ENCODE measurements at places on chromosomes 7 and 10. TPM values are rescaled to one million over a fixed set of nuclear protein-coding genes. Genes with fewer than 3 reads are reported as not detected.
A peak's percentile ranks its signal among the peaks of the same experiment; 100 is the strongest.

Gene AMPH
- total RNA-seq, result 0.07 TPM

DNA sequence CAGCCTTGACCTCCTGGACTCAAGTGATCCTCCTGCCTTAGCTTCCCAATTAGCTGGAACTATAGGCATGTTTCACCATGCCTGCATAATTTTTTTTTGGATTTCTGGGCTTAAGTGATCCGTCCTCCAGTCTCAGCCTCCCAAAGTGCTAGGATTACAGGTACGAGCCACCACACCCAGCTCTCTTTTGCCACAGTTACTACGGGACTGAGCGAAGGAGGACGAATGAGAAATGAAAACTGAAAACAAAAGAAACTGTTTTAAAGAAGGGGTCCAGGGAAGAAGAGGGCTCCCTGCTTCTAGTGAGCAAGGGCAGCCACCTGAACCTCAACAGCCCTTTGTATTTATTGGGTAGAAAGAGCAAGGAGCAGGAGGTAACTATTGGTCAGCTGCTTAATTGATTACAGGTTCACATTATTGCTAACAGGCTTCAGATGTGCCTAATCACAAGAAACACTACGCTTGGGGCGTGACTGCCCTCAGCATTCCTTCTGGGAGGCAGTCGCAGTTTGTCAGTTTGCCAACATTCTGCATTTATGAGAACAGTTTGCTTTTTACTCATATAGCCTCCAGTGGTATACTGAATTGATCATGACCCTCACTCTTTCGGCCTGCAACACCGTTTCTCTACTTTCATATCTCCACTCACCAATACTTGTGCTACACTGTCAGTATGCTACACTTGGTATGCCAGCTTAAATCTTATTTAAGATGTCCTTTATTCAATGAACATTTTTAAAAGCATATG, 676.8 kb downstream of the DNAJB9 start:
- no peak for DNase-seq

DNA sequence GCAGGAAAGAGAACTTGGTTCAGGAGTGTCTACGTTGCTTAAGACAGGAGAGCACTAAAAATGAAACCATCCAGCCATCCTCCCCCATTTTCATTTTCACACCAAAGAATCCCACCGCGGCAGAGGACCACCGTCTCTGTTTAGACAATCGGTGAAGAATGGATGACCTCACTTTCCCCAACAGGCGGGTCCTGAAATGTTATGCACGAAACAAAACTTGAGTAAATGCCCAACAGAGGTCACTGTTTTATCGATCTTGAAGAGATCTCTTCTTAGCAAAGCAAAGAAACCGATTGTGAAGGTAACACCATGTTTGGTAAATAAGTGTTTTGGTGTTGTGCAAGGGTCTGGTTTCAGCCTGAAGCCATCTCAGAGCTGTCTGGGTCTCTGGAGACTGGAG, 1.4 kb upstream of the IL6 start:
- no peak for DNase-seq

Gene CD36
- 0.65 TPM for total RNA-seq

DNA sequence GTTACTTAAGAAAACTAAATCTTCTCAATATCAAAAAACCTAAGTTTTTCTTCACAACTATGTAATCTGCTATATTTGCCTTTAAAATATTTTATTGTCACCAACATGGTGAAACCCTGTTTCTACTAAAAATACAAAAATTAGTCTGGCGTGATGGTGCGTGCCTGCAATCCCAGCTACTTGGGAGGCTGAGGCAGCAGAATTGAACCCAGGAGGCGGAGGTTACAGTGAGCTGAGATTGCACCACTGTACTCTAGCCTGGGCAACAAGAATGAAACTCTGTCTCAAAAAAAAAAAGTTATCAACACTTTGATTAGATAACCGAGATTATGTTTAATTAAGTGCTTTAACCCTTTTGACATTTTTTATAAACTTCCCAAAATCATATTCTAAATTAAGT, 28.3 kb upstream of the CLDN4 start:
- DNase-seq, result no peak

- DNase-seq, result no peak
Measured at GRCh38 chr7:139799586-139799985, 21.8 kb upstream of the HIPK2 start.

GRCh38 chr7:19574131-19574530, 134.7 kb downstream of the POLR1F start:
- no peak for DNase-seq

- DNase-seq, result no peak
Measured at GRCh38 chr10:84685047-84685660, 356.8 kb downstream of the CCSER2 start.

- no peak for DNase-seq
Measured at GRCh38 chr10:28797904-28798371, 120.6 kb downstream of the BAMBI start.

DNA sequence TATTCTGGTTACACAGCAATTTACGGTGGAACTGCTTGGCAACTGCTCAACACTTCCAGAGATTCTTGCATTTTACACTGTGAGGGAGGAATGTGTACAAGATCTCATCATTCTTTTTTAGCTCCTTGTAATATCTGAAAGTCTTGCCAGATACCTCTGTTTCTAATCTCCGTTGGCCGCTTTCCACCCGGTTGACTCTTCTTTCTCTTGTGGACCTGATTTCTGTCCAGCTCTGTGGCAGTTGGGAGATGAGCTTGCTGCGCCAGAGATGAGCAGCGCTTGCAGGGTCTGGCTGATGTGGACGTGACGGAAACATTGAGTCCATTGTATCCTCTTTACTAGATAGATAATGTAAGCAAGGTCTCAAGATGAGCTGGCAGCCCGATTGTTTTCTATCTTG, 27.6 kb downstream of the SPAG6 start:
- DNase-seq, result no peak

Gene OR2A5
- total RNA-seq, result not detected

DNA sequence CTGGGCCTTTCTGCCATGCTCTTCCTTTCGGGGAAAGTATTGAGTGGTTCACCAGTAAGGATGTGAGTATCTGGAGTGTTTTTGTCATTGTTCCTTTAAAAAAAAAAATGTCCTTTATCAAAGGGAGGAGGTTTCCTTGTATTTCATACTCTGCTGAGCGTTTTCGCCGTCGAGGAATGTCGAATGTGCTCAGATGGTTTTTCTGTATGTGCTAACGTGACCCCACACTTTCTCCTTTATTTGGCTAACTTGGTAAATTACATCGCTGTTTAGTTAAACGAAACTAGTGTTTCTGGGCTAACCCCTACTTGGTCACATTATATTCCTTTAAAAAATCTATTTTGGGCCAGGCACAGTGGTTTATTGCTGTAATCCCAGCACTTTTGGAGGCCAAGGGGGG, 45.9 kb downstream of the INPP5A start:
- no peak for DNase-seq

DNA sequence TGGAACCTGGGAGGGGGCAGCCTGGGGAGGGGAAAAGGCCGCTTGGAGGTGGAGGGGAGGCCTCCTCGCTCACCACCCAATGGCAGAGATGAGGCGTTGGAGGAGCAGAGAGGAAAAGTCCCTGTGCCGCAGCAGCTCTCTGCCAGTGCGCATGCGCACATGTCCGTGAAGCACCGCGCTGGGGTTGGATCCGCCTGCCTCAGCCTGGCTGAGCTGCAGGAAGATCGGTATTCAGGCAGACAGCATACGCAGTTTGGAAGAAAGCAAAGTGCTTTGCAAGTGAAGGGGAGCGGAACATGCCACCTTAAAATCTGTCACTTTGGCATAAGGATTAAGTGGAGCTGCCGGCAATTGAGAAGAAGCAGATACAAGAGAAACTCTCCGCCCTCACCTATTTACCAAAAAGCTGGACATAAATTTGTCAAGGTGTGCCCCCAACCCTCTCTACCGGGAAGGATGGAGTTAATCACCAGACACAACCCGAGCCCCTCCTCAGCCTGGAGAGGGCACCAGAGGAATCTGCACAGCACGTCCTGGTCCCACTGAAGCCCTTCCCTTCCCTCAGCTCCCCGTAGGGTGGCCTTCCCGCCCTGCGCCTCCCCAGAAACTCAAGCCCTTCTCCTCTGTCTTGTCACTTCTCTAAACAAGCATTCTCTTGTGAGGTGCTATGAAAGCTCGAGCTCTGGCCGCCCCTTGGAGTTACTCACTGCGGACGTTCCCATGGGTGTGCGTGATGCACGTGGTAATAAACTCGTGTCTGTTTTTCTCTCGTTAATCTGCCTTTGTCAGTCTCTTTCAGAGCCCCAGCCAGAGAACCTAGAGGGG, 32.2 kb upstream of the TMEM72 start:
- DNase-seq, result peak; percentile 80

- no peak for DNase-seq
Measured at GRCh38 chr10:126599949-126600682, 70.4 kb downstream of the C10orf90 start.

Gene NKX2-3
- not detected for total RNA-seq

Gene WEE2
- not detected for total RNA-seq

Gene SPDYE1
- not detected for total RNA-seq

GRCh38 chr7:111486472-111487142, 75.7 kb downstream of the IMMP2L start:
- DNase-seq, result no peak

DNA sequence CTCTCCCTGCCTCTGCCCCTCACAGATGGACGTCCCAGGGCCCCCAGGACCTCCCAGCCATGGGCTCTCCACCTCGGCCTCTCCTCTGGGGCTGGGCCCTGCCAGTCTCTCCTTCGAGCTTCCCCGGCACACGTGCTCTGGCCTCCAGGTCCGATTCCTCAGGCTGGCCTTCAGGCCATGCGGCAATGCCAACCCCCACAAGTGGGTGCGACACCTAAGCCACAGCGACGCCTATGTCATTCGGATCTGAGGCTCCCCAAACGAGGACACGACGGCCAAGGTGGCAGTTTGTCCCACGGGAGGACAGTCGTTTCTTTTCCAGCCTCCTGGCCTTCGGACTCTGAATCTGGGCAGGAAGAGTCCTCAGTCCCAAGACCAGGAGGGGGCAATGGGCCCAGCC, 5.2 kb downstream of the AP4M1 start:
- no peak for DNase-seq

- DNase-seq, result peak; percentile 13
Measured at GRCh38 chr7:107201795-107202450, 33.1 kb downstream of the HBP1 start.

GRCh38 chr10:17199351-17199804, 2.1 kb downstream of the TRDMT1 start:
- no peak for DNase-seq

DNA sequence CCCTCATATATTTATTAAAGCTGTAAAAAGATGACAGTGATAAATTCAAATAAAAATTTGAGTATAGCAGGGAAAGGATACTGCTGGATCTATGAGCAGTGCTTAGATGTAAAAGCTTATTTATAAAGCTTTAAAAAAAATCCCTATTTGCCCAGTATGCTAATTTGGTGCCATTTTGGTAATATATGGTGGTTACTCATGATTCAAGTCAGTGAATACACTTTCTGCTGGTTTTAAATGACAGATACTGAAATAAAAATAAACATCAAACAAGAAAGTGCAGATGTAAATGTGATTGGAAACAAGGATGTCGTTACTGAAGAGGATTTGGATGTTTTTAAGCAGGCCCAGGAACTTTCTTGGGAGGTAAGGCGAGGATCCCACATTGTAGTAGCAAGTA, 134.4 kb upstream of the SAMD8 start:
- DNase-seq, result no peak

- no peak for DNase-seq
Measured at GRCh38 chr7:6382817-6383216, 64.9 kb downstream of the DAGLB start.

GRCh38 chr7:149197675-149198074, 2.3 kb downstream of the ZNF282 start:
- no peak for DNase-seq

GRCh38 chr7:85196696-85197095, 9.8 kb upstream of the SEMA3D start:
- no peak for DNase-seq

DNA sequence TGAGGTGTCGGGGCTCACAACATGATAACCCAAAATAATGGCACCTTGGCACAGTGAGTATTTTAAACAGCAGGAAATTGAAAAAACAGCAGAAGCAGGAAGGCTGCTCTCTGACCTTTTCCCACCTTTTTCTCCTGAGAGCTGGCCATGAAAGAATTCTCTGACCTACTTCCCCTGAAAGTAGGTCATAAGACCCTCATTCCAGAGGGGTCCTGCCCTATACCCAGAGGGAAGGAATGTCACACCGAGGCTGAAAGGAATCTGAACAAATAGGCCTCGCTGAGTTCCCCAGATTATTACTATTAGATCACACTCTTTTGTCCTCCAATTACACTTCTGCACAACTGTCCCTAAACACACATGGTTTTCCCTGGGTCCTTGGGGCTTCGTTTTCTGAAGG, 18.8 kb downstream of the CPVL start:
- no peak for DNase-seq

DNA sequence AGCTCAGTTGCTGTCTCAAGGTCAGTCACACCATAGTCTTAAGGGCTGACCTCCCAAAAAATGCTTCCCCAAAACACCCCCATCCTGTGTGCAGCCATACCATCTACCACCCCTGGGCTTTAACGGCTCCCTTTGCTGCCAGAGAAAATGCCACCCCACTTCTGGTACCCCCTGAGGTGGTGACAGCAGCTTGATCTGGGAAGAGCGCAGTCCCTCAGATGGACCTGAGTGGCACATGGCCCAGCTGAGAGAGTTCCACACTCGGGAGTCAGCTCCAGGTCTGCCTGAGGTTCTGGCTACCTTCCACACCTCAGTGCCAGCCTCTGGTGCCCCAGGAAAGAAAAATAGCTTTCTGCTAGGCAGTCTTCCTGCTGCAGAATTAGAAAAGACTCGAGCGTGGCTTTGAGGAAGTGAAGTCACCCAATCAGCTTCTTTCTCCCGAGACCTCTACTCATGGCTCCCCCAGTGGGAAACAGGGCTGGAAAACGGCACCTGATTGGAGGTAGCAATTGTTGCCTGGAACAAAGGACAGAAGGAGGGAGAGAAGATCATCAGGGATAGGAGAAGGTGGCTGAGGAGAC, 151.7 kb downstream of the ARHGAP21 start:
- no peak for DNase-seq

Gene HABP2
- total RNA-seq, result not detected

Gene ACTL6B
- total RNA-seq, result not detected

GRCh38 chr7:96910486-96910885, 94.9 kb upstream of the DLX6 start:
- no peak for DNase-seq

Gene OR6B1
- not detected for total RNA-seq

GRCh38 chr7:155340071-155340531, 42.4 kb downstream of the INSIG1 start:
- DNase-seq, result no peak

DNA sequence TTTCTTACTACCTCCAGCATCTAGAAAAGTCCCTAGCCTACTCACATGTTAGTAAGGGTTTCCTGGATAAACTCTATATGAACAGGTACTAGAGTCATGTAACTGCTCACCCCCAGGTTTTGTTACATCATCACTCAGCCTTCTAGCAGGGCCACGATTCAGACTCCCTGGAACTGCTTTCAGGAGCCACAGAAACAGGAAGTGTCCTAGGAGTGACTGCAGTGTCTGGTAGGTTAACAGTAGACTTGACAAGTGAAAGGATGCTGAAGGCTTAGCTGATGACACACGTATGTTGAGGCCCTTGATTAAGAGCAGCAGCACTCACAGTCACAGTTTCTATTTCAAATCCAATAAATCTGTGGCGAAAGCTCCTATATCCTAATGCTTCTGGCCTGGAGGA, 101.2 kb downstream of the DNMBP start:
- peak; percentile 19 for DNase-seq

GRCh38 chr7:11300241-11300640, 326.6 kb downstream of the PHF14 start:
- DNase-seq, result no peak

All from activated T-cell treated with anti-CD3 and anti-CD28 coated beads, Interleukin-2, amount 50 U/mL, for 72 hours (primary cell).